ENCODE measurements at places on chromosomes 12 and 14. TPM values are rescaled to one million over a fixed set of nuclear protein-coding genes. Genes with fewer than 3 reads are reported as not detected.

DNA sequence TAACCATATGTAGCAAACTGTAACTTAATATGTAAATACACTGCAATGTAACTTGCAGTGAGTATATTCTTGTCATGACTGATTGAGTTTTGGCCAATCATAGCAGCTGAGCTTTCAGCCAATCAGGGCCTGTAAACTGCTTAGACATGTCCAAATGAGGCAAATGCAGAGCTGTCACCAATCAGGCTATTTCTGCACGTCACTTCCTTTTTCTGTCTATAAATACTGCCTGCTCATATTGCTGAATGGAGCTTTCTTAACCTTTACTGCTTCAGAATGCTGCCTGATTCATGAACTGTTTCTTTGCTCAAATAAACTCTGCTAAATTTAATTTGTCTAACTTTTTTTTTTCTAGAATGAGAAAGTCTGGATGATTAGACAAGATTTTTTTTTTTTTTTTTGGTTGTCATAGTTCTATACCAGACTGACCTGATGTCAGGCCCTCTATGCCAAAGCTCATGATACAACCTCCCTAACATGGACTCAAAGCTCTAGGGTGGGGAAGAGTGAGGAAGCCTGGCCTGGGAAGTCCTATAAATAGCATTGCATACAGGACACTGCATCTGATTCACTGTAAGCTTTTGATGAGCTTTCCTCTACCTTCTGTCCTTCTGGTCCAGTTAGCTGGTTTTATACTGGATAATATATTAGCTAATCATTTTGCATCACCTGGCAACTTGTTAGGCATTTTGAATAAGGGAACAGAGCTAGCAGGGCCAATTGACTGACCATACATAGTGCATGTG lies 12.0 kb downstream of the MGP start:
- no peak for DNase-seq

DNA sequence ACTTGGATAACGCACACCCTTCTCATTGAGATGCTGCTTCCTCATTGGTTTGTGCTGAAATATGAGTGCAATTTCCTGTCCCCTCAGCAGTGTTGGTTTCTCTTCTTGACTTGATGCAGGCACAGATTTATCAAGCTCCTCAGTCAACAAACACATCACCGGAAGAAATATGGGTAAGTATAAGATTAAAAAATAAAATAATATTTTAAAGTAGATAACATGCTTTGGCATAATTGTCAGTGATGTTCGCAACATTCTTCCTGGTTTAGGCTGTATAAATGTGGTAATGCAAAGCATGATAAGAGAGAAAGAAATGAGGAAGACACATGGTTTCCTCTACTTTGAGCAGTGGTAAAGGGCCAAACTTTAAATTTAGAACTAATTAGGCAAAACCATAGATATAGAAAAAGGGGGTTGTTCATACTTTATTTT lies at the start of gene GPR65:
GPR65 (plus strand) TSS at position 86 of the 432 bp plus-strand sequence. CDS start 5,713 bp downstream, outside the sequence.
- DNase-seq = no peak

DNA sequence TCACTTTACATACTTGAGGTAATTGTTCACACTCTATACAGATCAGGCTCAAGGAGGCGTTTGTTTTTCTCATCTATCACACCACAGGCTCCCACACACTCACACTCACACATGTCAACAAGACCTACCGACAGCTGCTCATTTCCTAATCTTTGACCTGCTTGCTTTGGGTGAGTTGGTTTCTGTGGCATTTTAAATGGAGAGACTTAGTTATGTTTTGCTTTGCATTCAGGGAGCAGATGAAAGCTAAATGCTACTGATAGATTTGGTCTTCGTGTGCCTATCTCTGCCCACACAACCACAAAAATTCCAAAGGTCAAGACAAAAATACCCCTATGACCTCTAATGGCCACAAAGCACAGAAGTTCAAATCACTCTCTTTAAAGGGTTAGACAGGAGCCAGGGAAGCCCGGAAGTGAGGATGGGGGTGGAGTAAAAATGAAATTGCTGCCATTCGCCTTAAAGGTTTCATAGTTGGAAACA lies 203.5 kb upstream of the G2E3 start:
- peak; percentile 91 for DNase-seq

RNF212B gene
- total RNA-seq = not detected

ANKS1B gene
- total RNA-seq = 1.5 TPM

Data from myocyte (in vitro differentiated cells).